ENCODE measurements at places on chromosomes 2 and 18.

DNA sequence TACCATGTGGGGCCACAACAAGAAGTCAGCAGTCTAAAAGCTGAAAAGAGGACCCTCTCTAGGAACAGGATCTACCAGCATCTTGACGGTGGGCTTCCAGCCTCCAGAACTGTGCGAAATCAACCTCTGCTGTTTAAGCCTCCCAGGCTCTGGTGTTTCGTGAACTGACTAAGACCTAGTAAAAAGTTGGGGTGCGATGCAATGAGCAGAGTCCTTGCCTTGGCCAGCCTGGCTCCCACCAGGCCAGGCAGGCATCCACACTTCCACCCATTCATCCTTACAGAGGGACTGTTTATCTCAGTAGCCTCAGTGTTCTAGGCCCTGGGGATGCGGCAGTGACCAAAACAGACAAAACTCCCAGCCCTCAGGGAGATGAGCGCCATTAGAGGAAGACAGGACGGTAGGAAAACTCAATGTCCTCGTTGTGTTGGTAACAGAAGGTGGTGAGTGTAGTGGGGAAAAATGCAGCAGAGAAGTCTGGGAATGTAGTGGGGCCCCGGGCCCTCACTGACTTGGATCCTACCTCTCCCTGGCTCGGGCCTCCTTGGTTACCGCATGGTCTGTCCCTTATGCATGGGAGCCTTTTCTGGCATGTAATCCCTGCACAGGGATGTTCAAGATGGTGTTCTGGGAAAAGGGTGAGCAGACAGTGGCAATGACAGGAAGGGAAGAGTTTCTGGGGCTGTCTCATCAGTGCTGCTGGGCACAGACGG lies 271.8 kb upstream of the HS6ST1 start:
- DNase-seq: no peak

DNA sequence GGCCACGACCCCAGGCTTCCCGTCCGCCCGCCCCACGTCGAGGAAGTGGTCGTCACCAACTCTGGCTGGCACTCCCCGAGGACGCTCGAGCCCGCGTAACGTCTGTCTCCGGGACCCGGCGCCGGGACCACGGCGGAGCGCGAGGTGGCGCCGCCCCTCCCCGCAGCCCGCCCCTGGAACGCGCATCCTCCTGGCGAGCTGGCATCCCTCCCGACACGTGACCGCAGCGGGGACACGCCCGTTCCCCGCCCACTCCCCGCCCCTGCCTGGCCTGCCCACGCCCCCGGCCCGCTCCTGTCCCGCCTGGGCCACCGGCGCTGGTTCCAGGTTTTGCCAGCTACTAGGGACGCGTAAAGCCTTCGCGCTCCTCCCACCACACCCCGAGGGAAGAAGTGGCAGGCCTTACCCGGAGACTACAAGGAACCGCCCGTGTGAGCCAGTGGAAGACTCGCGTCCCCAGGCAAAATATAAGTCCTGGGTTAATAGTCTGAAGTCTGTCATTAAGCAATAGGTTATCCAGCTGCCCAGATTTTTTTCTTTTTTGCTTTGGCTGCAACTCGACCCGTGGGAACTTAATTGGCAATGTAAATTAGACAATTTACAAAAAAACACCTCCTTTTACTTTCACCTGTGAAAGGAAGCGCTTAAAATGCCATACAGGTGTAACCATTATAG lies at the start of gene OSBPL1A:
Gene OSBPL1A (minus strand): TSS at position 131 of the 675 bp plus-strand sequence. CDS start 20,291 bp downstream, outside the sequence.
- peak; percentile 99 for DNase-seq

DNA sequence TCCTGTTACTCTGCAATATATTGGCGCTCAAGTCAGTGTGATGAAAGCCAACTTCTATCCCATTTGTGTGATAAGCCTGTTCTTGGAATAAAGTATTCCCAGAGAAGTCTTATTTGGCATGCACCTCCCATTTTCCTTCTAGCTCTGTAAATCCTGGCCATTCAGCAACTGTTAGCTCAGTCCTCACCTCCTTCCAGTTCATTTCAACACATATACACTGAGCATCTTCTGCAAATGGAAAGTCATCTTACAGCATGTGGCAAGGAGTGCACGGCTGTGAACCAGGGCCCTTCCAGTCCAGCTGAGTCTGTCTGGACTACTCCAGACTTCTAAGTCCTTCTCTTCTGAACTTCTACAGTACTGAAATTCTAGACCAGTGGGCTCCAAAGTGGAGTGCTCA lies 53.1 kb downstream of the SPATS2L start:
- DNase-seq: no peak

- no peak for DNase-seq
Observed at GRCh38 chr18:2002604-2003003, 568.7 kb downstream of the METTL4 start.

- no peak for DNase-seq
Observed at GRCh38 chr2:23782646-23783045, 144.3 kb downstream of the ATAD2B start.

DNA sequence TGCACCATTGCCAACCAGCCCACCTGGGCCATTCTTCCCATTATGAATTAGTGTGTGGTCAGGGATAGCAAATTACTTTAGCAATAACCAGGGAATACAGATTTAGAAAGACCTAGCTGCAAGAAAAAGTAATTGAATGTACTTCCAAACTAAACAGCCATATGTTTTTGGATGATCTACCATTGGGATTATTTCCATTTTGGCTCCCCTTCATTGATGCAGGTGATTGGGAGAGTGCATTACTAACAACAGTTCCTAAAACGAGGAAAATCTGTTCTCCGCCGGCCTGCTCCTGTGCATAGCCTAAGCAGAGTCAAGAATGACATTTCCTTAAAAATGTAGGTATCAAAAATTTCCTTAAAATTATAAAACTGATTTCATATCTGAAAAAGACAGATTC lies 58.5 kb downstream of the MAIP1 start:
- DNase-seq: no peak

DNA sequence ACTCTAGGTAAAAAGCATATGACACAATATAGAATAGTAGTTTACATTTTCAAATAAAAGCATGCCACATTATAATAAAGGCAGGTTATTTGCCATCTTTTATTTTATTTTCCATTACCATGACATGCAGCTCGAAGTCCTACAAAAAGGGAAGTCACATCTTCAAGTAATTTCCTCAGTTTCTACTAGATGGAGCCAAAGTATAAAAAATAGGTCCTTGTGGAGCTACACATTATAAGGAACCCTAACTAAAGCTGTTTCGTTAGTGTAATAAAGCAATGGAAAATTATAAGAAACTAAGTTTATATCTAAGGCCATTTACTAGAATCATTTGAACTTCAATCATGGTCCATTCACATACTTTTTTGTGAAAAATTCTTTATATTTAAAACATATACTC lies 674.5 kb downstream of the KCNJ3 start:
- DNase-seq: peak; percentile 56

- no peak for DNase-seq
Observed at GRCh38 chr2:165899311-165899710, 54.3 kb downstream of the TTC21B start.

- no peak for DNase-seq
Observed at GRCh38 chr2:51693640-51694039, 661.7 kb upstream of the NRXN1 start.

DNA sequence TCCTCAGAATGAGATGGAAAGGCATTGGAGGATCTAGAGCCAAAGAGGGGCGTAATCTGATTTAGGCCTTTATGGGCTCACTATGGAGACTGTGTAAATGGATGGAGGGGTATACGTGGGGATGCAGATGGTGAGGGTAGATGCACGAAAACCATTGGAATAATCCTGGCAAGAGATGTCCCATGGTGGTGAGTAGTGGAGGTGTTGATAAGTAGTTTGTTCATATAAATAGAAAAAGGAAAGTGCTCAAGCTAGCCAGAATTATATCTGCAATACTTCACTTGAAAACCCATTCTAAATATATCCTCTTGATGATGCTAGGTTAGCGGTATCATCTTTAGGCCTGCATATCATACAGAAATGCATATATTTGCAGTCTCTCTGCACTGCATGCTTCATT lies 459.7 kb downstream of the CDH2 start:
- DNase-seq: no peak

DNA sequence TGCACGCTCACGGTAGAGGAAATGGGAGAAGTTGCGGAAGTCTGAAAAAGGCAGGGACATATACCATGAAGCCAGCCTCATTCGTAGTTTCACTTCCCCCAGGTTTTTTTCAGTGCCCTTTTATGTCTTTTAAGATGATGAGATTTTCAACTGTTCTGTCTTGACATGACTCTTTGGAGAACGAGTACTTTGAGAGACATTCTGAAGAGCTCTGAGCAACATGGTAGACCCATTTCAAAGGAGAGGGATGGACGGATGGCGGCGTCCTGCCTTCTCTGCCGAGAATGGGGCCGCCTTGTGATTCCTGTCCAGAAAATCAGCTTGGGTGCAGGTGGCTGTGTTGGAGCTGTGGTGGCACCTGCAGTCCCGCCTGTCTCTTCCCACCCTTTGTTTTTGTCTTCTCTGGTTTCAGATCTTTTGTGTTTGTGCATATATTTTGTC lies 41.7 kb downstream of the SH3BP4 start:
- DNase-seq: no peak

Data from GM23338 (cell line).